ENCODE measurements at places on chromosomes 3 and 15.
A peak's percentile ranks its signal among the peaks of the same experiment; 100 is the strongest.

DNA sequence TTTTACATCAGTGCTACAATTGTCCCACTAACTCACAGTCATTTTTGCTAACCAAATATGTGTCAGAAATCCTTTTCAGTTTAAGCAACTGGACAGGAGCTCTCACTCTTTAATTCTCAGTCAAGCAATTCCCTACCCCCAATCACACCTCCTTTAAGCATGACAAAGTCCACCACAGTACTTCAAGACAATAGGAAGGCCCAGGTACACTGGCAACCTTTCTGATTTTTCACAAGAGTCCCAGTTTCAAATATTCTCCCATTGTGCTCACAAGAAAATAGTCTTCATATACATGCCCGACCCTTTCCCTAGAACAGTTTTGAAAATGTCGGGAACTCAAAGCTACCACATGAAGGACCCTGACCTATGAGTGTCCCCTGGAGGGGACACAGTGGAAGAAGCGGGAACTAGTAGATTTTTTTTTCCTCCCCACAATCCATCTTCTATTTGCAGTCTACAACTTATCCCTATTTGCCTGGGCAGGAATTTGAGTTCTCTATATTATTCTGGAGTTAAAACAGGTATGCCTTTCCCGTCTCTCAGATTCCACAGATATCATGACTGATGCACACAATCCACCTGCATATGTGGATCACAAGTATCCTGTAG, 413.5 kb downstream of the TIGIT start:
- DNase-seq, result no peak

GRCh38 chr3:16504242-16504641, 9.3 kb downstream of the RFTN1 start:
- DNase-seq, result no peak

DNA sequence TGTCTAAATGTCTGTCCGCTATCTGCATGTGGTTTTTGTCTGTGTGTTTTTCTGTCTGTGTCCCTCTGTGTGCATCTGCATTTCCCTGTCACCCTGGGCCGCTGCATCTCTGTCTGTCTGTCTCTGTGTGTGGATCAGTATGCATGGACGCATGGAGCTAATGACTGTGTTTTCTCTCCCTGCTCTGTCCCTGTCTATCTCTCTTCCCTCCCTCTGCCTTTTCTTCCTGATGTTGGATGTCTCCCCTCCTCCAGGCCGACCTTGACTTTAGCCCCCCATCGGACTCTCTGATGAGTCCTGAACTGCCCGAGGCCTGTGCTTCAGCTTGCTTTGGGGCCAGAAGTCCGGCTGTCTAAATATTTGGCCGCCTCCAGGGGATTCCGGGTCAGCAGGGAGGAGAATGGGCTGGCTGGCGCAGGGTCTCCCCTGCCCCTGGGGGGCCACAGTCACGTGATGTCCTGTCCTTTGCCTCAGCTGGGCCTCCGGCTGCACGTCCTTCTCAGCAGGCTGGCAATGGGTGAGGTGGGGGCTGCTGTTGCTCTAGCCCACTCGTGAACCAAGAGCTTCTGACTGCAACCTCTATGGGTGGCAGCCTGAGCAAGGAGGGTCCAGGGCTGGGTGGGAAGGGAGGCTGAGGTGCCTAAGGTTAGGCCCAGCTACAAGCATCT, 3.7 kb downstream of the SLC38A3 start:
- DNase-seq, result no peak

DNA sequence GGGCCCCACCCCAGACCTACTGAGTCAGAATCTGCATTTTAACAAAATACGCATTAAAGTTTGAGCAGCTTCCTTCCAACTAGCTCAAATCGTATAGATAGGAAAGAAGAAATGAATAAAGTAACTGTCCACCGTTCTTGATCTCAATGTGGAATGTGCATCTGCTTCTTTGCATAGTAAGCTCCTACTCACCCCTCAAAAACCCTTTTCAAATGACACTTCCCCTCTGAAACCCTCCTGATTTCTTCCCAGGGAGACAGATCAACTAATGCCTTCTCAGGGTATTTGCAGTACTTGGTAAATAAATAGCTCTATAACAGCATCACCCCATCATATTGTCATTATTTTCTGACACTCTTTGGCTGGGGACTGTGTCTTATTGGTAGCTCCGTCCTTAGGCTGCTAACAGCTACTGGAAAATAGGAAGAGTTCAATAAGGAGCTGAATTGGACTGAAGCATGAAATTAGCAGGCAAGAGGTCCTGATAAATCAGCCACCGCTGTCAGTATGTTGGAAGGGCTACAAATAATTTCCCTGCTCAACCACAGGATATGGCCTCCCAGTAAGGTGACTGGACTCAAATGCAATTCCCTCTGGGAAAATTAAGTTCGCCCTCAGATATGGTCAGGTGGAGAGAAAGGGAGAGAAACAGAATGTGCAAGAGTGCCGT, 10.2 kb downstream of the OXTR start:
- no peak for DNase-seq

GRCh38 chr15:70358871-70359647, 261.3 kb upstream of the TLE3 start:
- DNase-seq, result no peak

GRCh38 chr3:20123131-20123652, 62.8 kb downstream of the SGO1 start:
- no peak for DNase-seq

DNA sequence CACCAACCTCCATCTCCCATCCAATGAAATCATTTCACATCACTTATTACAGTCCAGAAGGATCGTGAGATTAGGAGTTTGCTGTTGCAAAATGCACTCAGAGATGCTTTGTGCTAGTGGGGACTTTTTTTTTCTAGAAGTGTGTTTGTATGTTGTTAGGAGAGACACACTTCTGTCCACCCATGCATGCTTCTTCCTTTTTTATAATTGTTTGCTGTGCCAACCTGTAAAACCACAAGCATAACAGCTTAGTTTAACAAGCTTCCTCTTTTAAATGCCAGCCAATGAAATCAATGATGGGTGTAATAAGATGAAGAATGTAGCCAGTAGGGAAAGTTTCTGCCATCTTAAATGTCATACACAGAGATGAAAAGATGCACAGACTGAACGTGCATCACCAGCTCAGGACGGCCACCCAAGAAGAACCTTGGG, 305.6 kb upstream of the STT3B start:
- no peak for DNase-seq

DNA sequence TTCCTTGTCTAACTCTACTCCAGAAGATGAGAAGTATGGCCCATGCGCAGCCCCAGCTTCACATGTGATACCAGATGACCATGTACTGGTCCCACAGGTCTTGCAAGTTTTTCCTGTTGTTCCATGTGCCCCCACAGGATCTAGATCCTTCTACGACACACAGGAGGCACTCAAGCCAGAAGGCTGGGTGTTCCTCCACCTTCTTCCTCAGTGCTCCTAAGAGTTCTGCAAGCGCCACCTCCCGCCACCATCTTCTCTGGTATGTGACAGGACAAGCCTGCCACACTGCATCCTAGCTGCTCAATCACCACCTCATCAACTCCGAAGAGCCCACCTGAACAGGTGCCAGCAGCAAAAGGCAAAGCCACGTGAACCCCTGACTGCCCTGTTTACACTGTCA, 43.1 kb downstream of the XXYLT1 start:
- no peak for DNase-seq

DNA sequence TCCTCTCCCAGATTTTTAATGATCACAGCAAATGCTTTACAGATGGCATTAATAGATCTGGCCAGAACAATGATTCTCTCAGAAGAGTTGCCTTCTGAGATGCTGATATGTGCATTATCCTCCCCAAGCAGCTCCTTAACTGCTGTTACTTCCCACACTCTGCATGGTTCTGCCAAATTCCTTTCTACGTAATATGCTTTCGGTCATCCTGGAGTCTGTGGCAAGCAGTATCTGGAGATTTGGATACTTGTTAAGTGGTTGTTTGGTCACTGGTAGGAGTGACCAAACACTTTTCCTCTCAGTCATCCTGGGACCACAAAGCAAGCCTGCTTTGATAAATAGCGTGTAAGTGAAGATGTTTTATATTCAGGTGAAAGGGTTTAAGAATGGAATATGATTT, 71.1 kb upstream of the CCNL1 start:
- DNase-seq, result no peak

DNA sequence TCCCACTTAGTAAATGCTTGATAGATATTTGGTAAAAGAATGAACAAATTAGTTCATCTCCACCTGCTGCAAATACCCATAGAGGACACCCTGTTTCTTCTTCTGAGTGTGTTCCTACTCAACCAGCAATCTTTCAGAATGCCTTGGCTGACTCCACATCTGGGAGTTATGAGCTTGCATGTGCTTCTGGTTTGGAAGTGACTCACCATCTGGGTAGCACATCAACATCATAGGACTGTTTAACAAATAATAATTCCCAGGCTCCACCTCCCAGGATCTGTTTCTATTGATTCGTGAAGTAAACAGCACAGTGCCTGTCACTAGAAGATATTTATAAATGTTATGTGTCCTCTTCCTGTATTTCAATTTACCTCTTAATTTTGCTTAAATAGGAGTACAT, 580.1 kb downstream of the ROBO2 start:
- peak; percentile 1 for DNase-seq

- no peak for DNase-seq
Measured at GRCh38 chr3:113194823-113195401, 16.4 kb upstream of the BOC start.
